Natural killer cell (primary cell): ENCODE measurements at places on chromosomes 1 and 21.

GRCh38 chr1:242187816-242188215 lies 188.9 kb upstream of the MAP1LC3C start:
- DNase-seq, result no peak
- H3K36me3 ChIP-seq, result no peaks in the 10 kb centered on the region
- no peak overlapping the region for H3K27ac ChIP-seq
- H3K27me3 ChIP-seq, result no peaks in the 10 kb centered on the region
- H3K4me1 ChIP-seq, result no peaks in the 10 kb centered on the region

DNA sequence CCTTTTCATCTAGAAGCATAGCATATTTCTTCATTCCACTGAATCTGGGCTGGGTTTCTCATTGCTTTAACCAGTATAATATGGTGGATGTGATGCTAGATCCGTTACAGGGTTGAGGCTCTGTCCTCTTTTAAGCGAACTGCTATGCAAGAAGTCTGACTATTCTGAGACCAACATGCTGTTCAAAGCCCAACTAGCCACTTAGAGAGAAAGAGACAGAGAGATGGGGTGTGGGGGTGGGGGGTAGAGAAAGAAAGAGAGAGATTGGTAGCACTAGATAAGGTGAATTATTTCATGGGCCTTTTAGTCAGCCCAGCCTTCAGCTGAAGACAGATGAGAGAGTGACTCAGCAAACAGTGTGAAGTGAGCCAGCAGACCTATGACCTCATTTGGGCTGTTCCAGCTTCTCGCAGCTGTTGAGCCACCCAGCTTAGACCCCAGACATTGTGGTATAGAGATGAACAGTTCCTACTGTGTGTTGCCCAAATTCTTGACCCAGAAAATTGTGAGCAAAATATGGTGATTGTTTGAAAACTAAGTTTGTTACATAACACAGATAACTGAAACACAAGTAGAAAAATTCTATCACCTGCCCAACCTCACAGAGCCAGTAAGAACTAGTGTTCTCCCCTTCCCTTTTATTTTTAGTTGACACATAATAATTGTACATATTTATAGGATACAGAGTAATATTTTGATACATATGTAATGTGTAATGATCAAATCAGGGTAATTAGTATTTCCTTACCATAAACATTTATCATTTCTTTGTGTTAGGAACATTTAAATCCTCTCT lies 40.7 kb upstream of the PRKACB start:
- H3K36me3 ChIP-seq, result no peaks in the 10 kb centered on the region
- no peaks in the 10 kb centered on the region for H3K4me1 ChIP-seq
- H3K27ac ChIP-seq, result no peak overlapping the region
- no peak for DNase-seq
- no peak overlapping the region for H3K4me3 ChIP-seq

DNA sequence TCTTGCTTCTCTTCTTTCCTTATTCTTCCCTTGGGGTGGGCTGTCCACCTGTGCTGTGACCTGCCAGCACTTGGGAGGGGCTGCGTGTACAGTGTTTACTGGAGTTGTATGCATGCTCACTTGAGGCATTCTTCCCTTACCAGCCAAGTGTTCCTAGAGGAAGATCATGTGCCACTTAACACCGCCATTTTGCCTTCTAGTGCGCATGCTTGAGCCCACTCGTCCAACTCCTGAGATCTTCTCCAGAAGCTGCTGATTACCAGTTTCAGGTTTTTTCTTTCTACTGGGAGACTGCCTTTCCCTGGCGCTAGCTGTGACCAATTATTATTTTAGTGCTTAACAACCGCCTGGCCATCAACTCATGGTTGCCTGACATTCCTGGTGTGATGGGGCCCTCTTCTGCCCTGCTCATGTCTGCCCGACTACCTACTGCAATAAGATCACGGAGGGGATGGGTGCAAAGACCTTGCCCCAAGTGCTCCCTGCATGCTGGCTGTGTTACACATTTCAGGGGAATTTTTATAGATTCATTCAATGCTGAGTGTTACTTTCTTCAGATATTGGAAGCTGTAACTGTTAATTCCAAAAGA lies 74.2 kb upstream of the B3GALT5 start:
- no peaks in the 10 kb centered on the region for H3K27me3 ChIP-seq
- DNase-seq, result no peak
- no peaks in the 10 kb centered on the region for H3K4me1 ChIP-seq
- no peak overlapping the region for H3K4me3 ChIP-seq

DNA sequence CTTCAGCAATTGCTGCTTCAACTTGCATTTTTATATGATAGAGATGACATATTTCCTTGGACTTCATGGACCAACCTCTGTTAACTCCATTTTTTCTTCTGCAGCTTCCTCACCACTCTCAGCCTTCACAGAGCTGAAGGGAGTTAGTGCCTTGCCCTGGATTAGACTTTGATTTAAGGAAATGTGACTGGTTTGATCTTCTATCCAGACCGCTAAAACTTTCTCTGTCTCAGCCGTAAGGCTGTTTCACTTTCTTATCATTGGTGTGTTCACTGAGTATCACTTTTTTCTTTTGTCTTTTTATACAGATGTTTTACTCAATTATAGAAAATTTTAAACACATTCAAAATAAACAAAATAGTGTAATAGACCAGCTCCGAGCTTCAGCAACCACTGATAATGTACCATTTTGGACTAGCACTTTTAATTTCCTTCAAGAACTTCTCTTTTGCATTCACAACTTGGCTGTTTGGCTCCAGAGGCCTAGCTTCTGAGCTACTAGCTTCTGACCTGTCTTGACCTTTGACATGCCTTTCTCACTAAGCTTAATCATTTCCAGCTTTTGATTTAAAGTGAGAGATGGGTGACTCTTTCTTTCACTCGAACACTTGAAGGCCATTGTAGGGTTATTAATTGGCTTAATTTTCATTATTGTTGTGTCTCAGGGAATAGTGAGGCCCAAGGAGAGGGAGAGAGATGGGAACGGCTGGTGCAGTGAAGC lies 9.3 kb downstream of the NEK7 start:
- H3K27ac ChIP-seq, result peak overlapping the region; percentile 81
- H3K27me3 ChIP-seq, result no peaks in the 10 kb centered on the region
- peak; percentile 72 for DNase-seq
- H3K4me1 ChIP-seq, result peaks cover 50% of the 10 kb centered on the region

GRCh38 chr1:182069028-182069466 lies 7.5 kb upstream of the ZNF648 start:
- no peak overlapping the region for H3K27ac ChIP-seq
- H3K4me1 ChIP-seq, result no peaks in the 10 kb centered on the region
- H3K4me3 ChIP-seq, result no peak overlapping the region
- H3K27me3 ChIP-seq, result peaks cover 2% of the 10 kb centered on the region
- peak; percentile 55 for DNase-seq

DNA sequence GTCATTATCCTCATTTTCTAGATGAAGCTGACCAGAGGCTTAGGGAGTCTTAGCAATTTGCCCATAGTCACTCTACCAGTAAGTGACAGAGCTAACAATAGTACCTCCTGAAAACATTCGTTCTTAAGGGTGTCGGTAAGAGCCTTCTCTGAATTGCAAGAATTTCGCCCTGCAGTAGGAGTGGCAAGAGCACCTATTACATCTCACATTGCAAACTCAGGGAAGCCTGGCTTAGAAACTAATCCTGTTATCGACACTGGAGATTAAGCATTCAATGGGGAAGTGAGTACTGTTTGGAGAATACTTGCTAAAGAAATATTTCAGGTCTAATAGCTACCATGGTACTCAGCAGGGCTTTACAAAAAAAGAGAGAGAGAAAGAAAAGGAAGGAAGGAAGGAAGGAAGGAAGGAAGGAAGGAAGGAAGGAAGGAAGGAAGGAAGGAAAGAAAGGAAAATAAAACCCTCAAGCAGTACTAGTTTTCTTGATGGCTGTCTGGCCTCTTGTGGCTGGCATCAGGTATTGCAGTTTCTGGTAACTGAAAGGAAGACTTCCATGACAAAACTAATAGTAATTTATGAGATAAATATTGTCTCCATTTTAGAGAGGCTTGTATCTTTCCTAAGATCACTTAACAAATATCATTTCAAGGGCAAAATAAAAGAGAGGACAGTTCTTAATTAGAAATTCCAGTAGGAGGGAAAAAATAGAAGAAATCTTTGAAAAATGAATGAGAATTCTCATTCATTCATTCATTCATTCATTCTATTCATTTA lies 10.4 kb downstream of the C1orf226 start:
- peaks cover 29% of the 10 kb centered on the region for H3K36me3 ChIP-seq
- no peak overlapping the region for H3K27ac ChIP-seq
- H3K27me3 ChIP-seq, result no peaks in the 10 kb centered on the region
- no peak for DNase-seq
- H3K4me1 ChIP-seq, result peaks cover 30% of the 10 kb centered on the region

DNA sequence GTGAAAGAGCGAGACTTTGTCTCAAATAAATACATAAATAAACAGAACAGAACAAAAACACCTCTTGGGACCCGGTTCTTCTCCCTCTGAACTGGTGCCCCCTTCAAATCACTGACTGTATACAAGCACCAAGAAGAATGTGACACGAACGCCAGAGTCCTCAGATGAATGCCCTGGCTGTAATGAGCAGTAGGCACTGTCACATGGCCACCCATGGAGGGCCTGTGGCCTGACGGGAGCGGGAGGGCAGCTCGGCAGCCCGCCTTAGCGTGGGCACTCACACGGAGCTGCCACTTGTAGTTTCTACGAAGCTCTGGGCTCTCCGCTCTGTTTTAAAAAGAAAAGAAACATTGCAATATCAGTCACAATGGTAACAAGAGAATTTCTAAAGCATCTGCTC lies 146.0 kb downstream of the PEX14 start:
- H3K27ac ChIP-seq, result no peak overlapping the region
- no peak for DNase-seq
- H3K36me3 ChIP-seq, result peaks cover 12% of the 10 kb centered on the region

GRCh38 chr1:203506858-203507626 lies 13.1 kb downstream of the OPTC start:
- no peak overlapping the region for H3K4me3 ChIP-seq
- no peaks in the 10 kb centered on the region for H3K27me3 ChIP-seq
- no peak overlapping the region for H3K27ac ChIP-seq
- no peak for DNase-seq
- no peaks in the 10 kb centered on the region for H3K36me3 ChIP-seq

- no peak overlapping the region for H3K27ac ChIP-seq
- H3K4me3 ChIP-seq, result no peak overlapping the region
- H3K36me3 ChIP-seq, result no peaks in the 10 kb centered on the region
- no peaks in the 10 kb centered on the region for H3K27me3 ChIP-seq
- peak; percentile 17 for DNase-seq
- no peaks in the 10 kb centered on the region for H3K4me1 ChIP-seq
These were observed 145.1 kb downstream of the NPHP4 start for GRCh38 chr1:5847013-5847659.

GRCh38 chr21:39314143-39315027 lies 953 bp upstream of the BRWD1 start:
- peak overlapping the region; percentile 83 for H3K27ac ChIP-seq
- peaks cover 10% of the 10 kb centered on the region for H3K36me3 ChIP-seq
- peak; percentile 70 for DNase-seq
- H3K4me1 ChIP-seq, result peaks cover 10% of the 10 kb centered on the region
- no peaks in the 10 kb centered on the region for H3K27me3 ChIP-seq
